ENCODE measurements at places on chromosomes 2 and 18.

- DNase-seq = no peak
Observed at GRCh38 chr2:233414777-233415570, 60.7 kb downstream of the DGKD start.

DNA sequence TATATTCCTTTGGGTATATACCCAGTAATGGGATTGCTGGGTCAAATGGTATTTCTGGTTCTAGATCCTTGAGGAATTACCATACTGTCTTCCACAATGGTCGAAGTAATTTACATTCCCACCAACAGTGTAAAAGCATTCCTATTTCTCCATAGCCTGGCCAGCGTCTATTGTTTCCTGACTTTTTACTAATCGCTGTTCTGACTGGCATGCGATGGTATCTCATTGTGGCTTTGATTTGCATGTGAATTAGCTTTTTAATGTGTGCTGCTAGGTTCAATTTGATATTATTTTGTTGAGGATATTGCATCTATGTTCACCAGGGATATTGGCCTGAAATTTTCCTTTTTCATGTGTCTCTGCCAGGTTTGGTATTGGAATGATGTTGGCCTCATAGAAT lies 67.4 kb upstream of the VRK2 start:
- no peak for DNase-seq

DNA sequence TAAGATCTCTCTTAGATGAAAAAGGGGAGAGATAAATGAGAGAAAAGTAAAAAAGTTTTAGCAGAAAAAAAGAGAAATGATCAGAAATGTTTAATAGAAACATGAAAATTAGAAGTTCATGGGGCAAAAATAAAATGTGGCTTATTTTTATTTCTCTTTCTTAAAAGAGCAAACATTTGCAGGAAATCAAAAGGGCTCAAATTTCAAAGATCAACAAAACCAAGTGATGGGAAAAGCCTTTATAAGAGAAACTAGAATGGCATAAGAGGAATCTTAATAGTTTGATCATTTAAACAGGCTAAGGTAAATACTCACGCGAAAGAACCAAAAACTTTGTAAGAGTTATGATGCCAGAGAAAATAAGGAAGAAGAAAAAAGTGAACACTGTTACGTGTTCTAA lies 23.3 kb upstream of the DAW1 start:
- no peak for DNase-seq

GRCh38 chr18:25814841-25815458 lies 275.5 kb downstream of the SS18 start:
- no peak for DNase-seq

GRCh38 chr18:77600674-77601073 lies 351.0 kb downstream of the GALR1 start:
- no peak for DNase-seq

GRCh38 chr2:217945530-217945929 lies 57.3 kb downstream of the TNS1 start:
- no peak for DNase-seq

All from suppressor macrophage treated with lipopolysaccharide for 4 hours (primary cell).